Astrocyte of the spinal cord (primary cell): ENCODE measurements at places on chromosomes 7 and 10.

DNA sequence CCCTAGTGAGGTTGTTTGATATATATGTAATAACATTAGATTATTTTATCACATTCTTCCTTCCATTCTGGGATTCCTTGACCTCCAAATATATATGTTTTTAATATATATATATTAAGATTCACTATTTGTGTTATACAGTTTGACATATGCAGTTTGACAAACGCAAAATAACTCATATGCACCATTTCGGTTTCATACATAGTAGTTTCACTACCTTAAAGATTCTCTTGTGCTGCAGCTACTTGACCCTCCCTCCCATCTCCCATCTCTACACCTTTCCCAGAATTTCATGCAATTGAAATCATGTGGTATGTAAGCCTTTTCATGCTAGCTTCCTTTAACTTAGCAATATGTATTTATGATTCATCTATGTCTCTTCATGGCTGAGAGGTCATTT lies 1244.4 kb downstream of the SORCS3 start:
- DNase-seq = no peak

GRCh38 chr10:43188702-43189101 lies 50.5 kb downstream of the CSGALNACT2 start:
- DNase-seq = no peak

DNA sequence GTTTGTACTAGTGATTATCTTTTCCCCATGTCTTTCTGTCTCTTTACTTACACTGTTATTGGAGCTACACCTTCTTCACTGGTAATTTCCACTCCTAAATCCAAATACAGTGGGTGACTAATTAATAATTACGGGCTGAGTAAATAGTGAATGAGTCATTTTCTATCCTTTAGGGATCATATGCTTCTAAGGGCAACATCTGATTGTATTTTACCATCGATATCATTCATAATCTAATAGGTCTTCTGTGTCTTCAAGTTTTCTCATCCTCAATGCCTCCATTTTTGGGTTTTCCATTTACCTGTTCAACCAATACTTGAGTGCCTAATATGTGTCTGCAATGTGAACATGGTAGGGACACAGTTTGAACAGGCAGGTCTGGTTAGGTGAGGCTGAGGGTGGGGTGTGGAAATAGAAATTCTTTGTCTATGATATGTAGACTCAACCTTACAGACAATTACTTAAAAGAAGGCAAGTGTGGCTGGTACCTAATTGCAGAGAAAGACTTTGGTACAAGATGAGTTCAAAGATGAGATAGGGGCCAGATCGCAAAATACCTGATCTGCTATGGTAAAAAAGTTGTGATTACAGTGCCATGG lies 5.9 kb upstream of the DHX32 start:
- DNase-seq = no peak

DNA sequence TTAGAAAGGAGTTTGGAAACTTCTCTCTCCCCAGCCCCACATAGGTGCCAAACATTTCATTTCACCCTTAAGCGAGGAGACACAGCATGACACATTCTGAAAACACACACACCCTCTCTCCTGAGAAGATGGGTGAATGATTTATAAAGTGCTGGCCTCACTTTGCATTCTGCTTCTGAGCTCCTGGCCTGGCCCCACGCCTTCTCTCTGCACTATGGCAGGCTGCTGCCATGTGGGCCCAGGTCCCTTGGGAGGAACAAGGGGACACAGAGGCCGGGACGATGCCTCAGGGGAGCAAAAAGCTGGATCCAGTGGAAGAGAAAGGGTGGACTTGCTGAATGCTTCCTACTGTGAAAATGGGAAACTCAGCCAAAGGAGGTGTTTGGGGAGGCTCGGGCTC lies 56.0 kb downstream of the CPXM2 start:
- DNase-seq = no peak

- DNase-seq = peak; percentile 91
Observed at GRCh38 chr7:55127622-55128081, 108.8 kb downstream of the EGFR start.

- DNase-seq = no peak
Observed at GRCh38 chr10:85213493-85213892, 885.1 kb downstream of the CCSER2 start.

DNA sequence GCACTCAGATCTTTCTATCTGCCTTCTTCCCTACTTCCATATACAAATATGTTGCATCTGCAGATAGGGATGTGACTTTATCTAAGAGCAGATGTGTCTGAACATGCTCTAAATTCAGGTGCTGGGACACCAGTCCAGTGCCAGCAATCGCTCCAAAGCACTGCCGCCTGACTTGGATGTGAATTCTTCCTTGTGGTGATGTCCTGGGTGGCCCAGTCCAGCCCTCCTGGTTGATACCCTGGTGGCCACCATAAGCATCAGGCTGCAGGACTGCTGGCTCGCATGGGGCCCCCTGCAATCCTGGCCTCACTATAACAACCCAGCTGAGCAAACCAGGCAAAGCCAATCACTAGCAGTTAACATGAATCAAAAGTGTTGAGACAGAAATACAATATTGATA lies 149.2 kb upstream of the PDE1C start:
- DNase-seq = no peak

DNA sequence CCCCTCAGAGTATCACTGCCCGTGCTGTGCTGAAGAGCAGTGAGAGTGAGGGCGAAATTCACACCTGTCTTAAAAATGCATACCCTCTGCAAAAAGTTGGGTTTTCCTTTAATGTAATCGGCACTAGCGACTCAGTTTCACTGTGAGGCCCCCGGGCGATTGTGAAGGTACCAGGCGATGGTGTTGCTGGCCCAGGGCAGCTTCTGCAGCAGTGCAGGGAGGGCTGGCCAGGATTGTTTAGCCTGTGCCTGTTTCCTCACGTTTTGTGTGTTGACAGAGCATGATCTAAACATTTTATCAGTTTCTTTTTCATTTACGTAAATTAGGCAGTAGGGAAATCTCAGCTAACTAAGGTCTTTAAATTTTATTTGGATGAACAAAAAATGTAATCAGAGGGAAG lies 13.3 kb downstream of the ZNF862 start:
- no peak for DNase-seq

DNA sequence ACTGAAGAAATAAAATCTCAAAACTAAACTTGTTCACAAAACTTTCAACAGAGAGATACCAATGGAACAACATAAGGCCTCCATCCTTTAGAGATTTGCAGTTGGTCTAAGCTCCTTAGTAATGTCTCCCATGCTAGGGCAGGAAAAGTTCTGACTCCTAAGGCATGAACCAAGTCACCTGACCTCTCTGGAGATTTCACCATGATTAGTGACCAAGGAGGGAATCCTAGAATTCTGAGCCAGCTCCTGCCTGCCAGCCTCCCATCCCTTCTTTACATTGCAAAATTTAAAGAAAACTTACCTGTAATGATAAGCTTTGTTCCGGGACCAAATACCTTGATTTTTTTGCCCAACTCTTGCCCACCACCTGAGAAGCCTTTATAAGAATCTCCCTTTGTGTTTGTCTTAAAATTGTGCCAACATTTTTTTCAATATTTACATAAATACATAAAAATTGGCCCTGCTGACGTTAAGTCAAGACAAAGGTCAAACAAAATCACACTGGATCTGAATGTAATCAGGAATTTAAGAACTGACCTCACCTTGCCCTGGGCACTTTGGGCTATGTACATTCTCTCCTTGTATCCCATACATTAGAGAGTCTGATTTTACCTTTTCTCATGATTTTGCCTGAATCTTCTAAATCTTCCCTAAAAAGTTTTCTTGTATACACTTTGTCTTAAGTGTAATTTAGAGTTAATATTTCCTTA lies at the start of gene TARP:
TARP (minus strand) TSS at position 351 of the 710 bp plus-strand sequence.
- DNase-seq = no peak

- DNase-seq = no peak
Observed at GRCh38 chr7:157041004-157041403, 30.5 kb upstream of the MNX1 start.

DNA sequence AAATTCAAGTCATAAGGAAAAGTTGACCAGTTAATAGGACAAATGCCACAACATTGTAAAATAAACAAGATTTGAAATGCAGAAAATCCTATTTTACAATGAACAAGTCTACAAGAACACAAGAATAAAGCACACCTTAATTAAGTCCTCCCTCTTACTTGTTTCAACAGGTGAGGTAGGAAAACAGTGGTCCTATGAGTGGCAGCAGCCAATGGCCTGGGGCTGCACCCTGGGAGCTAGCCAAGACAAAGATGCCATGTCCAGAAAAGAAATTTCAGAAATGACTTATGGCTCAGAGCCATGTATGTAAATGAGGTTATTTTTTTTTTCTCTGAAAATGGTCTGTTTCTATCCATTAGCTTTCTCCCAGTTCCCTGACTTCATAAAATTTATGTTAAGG lies 14.3 kb downstream of the KLLN start:
- DNase-seq = no peak

DNA sequence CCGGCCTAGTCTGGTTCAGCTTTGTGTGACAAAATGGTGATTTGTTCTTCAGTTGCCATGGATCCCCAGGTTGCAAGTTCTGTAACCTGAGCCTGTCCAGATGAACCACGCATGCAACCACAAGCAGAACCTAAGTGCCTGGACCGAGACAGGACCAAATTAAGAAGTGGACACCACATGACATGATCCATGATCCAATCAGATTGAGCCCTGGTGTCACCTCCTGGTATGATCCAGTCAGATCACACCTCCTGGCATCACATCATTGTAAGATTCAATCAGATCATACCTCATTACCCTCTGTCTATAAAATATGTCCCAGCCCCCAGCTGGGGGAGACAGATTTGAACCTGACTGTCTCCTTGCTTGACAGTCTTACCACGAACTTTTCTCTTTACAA lies 70.0 kb downstream of the MALSU1 start:
- DNase-seq = no peak

- peak; percentile 97 for DNase-seq
Observed at GRCh38 chr10:63666836-63667383, 145.7 kb downstream of the REEP3 start.

DNA sequence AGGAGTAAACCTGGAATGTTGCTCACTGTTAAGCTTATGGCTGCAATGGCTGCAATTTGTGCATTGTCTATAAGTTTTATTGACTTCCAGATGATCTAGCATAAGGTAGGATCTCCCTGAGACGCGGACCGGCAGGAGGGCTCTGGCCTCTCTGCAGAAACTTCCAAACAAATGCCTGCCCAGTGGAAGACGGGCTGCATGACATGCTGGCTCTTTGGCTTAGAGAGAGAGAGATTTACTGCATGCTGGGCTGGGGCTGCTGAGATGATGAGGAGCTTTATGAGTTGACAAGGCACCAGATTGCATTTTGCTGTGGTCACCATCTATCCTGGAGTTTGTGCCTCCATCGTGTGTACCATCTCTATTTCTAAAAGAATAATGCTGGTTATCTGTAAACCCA lies 193.2 kb downstream of the GALNT17 start:
- no peak for DNase-seq

DNA sequence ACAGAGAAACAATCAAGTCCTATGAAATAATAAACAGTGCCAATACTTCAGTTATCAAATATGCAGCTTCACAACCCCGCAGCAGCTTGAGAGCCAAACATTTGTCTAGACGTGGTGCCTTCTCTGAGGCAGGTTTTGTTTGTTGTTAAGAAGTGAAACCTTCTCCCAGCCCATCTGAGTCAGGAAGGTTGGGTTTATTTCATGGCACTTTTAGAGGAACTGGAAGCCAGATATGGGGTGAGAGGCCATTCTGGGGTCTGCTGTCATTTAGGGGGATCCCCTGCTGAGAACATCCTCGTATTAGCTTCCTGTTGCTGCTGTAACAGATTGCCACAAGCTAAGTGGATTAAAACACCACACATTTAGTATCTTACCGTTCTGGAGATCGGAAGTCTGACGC lies 113.6 kb downstream of the GRK5 start:
- DNase-seq = no peak

DNA sequence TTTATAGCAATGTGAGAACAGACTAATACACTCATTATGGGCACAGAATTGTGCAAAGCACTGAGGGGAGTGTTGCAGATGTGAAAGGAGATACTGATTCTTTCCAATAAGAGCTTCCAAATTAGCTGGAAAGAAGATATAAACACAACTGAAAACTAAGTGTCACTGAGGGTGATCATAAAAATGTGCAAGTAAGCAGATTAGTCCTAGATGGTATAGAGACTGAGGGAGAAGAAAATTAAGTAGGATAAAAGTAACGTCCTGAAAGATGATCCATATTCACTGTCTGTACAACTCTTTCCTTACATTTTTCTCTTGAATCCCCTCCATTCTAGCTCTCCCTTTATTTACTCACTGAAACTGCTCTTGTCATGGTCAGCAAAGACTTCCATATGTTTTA lies 11.2 kb upstream of the NXPH1 start:
- DNase-seq = no peak

GRCh38 chr7:99741441-99741795 lies 6.4 kb upstream of the CYP3A7 start:
- DNase-seq = no peak

DNA sequence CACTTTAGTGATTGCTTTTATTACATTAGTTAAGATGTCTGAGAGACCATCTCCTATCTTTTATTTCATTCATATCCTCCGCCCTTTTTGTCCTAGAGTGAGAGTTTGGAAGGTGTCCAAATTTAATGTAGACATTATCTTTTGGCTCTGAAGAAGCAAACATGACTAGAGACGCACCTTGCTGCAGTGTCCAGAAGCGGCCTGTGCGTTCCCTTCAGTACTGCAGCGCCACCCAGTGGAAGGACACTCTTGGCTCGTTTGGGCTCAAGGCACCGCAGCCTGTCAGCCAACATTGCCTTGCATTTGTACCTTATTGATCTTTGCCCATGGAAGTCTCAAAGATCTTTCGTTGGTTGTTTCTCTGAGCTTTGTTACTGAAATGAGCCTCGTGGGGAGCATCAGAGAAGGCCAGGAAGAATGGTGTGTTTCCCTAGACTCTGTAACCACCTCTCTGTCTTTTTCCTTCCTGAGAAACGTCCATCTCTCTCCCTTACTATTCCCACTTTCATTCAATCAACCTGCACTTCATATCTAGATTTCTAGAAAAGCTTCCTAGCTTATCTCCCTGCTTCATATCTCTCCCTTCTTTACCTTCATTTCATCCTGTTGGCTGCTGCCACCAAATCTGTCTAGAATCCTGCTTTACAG lies 10.4 kb upstream of the CLCN1 start:
- DNase-seq = peak; percentile 26

DNA sequence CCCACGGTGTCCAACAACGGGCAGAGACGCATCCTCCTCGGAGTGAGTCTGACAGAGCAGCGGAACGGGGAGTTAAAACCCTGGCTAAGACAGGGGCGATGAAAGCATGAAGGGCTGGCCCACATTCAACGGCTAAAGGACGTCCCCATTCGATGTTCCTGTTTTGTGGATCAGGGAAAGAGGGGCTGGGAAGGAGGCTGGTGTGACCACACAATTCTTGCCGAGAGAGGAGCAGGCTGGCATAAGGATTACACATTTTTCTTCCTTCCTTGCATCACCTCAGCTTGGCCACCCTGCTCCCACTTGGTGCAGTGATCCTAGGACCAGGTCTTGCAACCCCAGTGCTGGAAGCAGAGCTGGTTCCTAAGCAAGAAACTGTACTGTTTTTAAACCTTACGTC lies 67.7 kb downstream of the GNA12 start:
- no peak for DNase-seq

- DNase-seq = no peak
Observed at GRCh38 chr7:76997381-76998284, 34.5 kb downstream of the SPDYE17 start.

GRCh38 chr10:9910446-9910845 lies 1107.2 kb upstream of the CELF2 start:
- DNase-seq = no peak
